CD4-positive, alpha-beta T cell treated with Interferon gamma for 1 hour (primary cell): ENCODE measurements at places on chromosomes 1 and 21.

DNA sequence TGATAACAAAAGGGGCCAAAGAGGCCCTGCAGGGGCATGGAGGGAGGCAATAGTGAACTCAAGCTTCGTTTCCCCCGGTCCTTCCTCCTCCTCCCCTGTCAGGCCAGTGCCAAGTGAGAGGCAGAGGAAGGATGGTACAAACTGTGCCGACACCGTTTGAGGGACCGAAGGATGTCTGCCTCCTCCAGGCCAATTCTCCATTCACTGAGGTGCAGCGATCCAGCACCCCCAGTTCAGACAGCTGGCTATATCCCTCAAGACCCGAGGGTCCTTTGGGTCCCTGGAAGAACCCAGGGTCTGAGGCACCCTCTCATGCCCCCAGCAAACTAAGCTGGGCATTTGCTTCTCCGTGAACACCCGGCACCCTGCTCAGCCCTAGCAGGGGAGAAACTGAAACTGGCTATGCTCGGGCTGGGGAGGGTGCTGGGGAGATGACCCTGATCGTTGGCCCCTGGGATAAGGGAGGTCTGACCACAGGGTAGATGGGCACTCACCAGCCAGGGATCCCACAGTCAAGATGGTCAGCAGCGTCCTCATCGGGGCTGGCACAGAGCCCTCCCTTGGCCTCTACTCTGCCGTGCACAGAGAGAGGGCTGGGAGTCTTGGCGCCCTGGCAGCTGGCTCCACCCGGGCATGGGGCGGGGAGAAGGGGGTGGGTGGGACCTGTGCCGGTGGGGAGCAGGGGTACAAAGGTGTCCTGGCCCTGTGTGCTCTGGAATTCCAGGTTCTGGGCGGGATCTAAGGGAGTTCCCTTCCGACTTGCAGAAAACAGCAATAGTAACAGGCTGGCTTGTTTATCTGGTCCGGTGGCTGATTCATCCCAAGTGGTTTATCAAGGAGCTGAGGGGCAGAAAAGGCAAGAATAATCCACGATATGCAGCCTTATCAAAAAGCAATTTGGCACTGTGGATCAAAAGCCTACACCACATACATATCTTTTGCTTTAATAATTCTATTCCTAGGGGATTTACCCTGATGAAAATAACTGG is at the start of gene IL22RA1:
Gene IL22RA1 (minus strand): TSS at position 595 of the 989 bp plus-strand sequence. CDS start 58 bp downstream, at position 537.
- DNase-seq, result no peak

DNA sequence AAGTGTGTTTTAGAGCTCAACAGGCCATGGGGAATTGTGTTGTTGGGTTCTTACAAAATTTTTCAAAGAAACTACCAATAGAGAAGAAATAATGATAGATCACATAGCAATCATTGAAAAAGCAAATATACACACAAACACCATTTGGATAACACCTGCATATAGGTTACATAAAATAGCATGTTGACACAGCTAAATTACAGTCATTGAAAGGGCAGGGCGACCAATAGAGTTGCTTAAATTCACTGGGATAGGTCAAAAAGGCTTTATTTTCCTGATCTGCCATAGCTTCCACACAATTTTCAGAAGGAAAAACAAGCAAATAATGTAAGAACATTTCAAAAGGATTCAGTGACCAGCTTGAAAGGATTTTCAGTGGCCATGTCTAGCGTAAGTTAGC is 57.9 kb upstream of the FGGY start:
- no peak for DNase-seq

DNA sequence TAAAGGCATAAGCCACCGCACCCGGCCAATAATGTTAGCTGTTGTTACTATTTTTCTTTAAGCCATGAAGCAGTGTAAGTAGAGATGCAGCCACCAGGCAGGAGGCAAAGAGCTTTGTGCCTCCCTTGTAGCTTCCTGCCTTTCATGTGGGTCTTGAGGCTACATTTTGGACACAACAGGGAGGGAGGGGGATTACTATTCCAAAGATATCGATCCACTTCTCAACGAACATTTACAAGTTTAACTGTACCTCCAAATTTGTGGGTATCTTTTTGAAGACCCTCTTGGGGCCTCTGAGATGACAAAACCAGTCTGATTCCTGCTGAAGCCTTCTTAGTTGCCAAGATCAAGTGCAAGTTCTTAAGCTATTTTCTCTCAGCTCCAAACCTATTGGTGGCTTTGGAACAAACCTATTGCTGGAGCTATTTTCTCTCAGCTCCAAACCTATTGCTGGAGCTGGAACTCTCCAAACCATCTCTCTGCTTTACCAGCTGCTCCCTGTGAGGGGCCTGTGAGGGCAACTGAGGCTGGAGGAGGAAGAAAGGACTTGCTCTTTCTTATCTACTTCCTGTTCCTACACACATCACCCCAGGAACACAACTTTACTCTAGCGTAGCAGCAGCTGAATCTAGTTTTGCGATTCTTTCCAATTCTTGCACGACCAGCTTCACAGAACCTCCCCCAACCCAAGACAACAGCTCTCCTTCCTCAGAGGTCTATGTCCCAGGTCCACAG is 16.1 kb upstream of the RCAN3 start:
- DNase-seq, result peak; percentile 35

GRCh38 chr1:48870596-48870995 is 93.9 kb upstream of the BEND5 start:
- no peak for DNase-seq

DNA sequence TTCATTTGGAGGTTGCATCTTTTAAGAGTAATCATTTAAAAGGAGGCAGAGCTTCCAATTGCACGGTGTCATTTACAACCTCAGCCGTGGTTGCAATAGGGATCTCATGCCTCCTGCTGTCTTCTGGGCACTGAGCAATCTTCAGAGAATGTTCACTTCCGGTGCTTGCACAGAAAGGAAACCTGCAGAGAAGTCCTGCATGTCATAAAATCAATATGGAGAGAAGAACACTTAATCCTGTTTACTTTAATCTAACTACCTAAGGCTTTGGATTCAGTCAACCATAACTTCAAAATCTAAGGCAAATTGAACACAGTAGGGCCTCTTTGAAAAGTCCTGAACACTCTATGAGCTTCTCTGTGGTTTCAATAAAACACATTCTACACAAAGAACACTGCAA is 11.3 kb upstream of the MAP10 start:
- DNase-seq, result no peak

DNA sequence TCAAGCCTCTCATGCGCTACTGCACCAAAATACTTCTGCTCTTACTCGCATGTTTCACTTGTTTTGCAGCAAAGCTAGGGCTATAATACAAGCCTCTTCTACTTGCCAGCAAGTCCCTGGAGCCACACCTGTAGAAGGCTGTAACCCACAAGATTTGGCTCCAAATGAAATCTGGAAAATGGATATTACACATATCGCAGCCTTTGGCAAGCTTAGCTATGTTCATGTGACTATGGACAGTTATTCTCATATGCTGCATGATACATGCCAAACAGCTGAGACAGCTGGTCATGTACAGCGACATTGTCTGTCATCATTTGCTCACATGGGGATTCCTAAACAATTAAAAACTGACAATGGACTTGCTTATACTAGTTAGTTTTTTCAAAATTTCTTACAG is 270.3 kb downstream of the COL11A1 start:
- DNase-seq, result no peak

DNA sequence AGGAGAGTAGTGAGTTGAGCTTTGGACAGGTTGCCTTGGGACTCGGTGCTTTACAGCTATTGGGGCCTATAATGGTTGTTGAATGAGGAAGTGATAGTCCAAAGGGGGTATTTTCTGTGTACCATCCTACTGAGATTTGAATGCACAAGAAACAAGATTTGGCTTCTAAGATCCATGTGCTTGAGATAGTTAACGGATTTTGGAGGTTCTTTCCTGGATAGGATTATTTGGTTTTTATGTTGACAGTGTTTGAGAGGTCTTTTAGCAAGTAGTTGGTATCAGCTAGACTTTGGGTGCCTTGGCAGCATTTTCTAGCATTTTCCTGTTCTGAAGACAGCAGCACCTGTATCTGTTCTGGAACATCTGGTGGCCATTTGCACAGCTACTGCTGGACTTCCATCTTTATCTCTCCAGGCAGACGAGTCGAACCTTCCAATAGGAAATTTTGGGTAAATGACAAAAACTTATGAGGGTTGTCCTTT is 3.6 kb upstream of the SCAF4 start:
- DNase-seq, result no peak

DNA sequence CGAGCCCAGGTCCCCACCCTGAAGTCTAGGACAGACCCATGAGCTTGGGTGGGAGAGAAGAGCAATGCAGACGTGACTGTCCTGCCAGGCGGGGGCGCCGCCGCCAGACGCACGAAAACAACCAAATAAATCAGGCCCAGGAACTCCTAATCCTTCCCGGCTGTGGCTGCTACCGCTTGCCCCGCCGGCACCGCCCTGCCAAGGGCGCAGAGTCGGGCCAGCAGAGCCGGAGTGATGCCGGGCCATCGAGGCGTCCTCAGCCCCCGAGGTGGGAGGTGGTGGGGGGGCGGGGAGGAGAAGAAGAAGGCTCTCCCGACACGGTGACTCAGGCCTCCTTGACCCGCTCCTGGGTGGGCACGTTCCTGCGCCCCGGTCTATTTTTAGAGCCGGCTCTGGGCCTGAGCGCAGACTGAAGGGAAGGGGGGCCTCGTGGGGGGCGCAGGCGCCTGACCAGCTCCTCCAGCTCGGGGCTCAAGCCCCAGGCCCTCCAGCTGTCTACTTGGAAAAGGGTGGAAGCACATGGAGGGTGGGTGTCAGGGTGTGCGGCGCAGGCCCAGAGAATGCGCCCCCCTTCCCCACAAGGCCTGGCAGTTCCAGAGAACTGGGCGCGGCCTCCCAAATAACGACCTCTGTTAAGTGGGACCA is 10.7 kb upstream of the COL16A1 start:
- peak; percentile 28 for DNase-seq

GRCh38 chr1:95948023-95948422 is 714.0 kb downstream of the RWDD3 start:
- no peak for DNase-seq

DNA sequence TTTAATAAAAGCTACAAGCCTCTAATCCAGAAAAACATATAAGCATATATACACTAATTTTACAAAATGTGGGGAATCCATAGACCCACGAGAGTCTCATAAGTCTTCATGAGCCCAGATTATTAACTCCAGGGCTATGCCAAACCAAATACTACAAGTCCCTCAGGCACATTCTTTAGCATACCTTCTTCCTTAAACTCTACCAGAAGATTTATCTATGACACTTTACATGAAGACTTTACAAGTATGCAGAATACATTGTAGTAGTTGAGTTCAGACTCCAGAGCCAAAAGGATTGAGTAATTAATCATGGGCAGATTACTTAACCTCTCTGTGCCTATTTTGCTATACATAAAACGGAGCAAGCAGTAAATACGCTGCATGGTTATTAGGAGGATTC is 793.7 kb upstream of the ADGRL2 start:
- no peak for DNase-seq

GRCh38 chr1:11838349-11839272 is 9.0 kb downstream of the NPPA start:
- DNase-seq, result peak; percentile 69

- no peak for DNase-seq
Observed at GRCh38 chr1:11362547-11363021, 89.6 kb downstream of the UBIAD1 start.

GRCh38 chr1:164735315-164736052 is 176.5 kb downstream of the PBX1 start:
- DNase-seq, result no peak

- no peak for DNase-seq
Observed at GRCh38 chr1:78472851-78473496, 17.8 kb upstream of the PTGFR start.

DNA sequence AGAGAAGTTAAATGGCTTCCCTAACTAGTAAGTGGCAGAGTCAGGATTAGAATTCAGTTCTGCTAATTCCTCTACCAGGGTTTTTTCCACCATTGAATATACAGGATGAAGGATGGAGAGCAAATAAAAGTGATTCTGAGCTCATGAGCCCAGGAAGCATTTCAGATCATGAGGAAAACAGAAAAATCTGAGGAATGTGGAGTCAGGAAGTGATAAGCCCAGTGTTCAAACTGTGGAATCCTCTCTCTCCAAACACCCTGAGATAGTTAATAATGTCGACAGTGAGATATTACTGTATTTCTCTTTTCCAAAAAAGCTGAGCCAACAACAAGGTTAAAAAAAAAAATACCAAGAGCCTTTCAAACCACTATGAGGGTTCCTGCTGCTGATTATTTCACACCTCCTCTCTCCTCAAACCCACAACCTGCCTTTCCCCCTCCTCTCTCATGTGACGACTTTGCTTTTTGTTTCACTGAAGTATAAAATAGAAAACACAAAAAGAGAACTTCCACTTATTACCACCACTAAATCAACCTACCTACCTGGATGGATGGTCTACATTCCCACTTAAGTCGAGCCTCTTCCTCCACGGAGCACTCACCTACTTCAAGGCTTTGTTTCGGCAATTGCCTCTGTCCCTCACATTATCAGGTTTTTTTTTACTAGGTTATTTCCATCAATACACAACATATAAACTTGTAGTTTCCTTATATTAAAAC is 8.9 kb downstream of the SLAMF1 start:
- DNase-seq, result peak; percentile 52

DNA sequence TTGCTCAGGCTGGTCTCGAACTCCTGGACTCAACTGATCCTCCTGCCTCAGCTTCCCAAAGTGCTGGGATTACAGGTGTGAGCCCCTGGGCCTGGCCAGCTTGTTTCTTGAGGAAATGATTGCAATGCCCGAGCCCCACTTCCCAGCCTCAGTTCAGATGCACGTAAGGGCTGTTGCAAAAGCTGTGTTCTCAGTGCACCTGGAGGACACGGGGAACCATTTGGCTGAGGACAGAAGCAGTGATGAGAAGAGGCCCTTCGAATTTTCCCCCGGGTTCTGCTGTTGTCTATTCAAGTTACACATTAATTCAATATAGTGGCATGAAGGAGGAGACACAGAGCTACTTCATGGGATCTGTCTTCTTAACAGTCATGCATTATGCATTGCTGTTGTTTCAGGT is 78.8 kb upstream of the WDR26 start:
- no peak for DNase-seq

- no peak for DNase-seq
Observed at GRCh38 chr1:167095368-167095767, 1.5 kb downstream of the STYXL2 start.

- DNase-seq, result peak; percentile 21
Observed at GRCh38 chr1:33338440-33339211, 17.7 kb upstream of the A3GALT2 start.

- DNase-seq, result no peak
Observed at GRCh38 chr1:65998763-65999583, 206.3 kb downstream of the PDE4B start.
